NK-92 treated with Interleukin-12 subunit alpha and Interleukin-12 subunit beta, amount 100 ng/mL, for 24 hours (cell line): ENCODE measurements at places on chromosomes 12 and 14.

- DNase-seq = no peak
Observed at GRCh38 chr12:105748806-105749600, 389.8 kb downstream of the NUAK1 start.

DNA sequence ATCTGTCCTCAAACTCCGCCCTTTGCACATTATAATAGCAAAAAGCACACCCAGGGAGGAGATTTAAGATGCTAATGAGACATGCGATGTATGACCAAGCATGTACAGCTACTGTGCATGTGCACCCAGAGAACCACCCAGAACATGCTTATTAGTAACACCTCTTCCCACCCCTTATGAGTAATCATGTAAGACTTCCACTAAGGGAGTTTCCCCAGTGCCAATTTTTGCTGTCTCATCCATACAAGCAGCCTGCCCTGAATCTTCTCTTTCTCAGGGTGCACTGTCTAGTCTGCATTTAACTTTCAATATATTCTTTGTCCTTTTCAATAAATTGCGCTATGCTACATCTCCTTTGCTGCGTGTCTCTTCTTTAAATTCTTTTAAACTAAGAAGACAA is 830.0 kb upstream of the NOVA1 start:
- no peak for DNase-seq

- no peak for DNase-seq
Observed at GRCh38 chr12:32448586-32448985, 49.2 kb downstream of the FGD4 start.

DNA sequence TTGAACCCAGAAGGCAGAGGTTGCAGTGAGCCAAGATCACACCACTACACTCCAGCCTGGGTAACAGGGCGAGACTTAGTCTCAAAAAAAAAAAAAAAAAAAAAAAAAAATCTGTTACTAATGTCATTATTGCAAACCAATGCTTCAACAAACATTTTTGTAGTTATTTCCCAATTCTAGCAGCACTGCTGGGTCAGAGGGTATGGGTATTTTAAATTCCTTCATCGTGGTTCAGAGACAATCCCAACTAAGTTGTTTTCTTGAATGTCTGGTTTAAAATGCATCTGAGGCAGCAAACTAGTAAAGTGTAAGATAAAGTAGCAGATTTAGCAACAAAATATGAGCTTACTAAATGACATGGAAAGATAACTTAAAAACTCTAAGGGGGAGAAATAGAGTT is 65.6 kb downstream of the FERMT2 start:
- no peak for DNase-seq

GRCh38 chr12:54040148-54040494 is 7.3 kb downstream of the HOXC5 start:
- DNase-seq = no peak

DNA sequence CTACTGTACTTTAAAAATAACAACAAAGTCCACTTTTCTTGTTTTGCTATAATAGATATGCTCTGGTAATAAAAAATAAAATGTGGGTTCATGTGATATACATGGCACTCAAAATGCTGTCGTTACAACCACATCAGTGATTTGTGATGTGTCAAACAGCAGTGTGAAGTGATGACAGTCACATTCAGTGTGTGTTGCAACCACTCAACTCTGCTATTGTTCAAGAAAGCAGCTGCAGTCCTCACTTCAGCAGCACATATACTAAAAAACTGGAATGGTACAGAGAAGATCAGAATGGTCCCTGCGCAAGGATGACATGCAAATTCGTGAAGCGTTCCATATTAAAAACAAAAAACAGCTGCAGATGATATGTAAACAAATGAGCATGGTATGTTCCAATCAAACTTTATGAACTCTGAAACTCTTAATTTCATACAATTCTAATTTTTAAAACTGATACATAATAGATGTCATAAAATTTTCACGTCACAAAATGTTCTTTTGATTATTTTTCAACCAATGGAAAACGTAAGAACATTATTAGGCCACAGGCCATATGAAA is 6.7 kb downstream of the TRMT5 start:
- no peak for DNase-seq
